ENCODE measurements at places on chromosomes 4 and X. TPM values are rescaled to one million over a fixed set of nuclear protein-coding genes. Genes with fewer than 3 reads are reported as not detected.

DNA sequence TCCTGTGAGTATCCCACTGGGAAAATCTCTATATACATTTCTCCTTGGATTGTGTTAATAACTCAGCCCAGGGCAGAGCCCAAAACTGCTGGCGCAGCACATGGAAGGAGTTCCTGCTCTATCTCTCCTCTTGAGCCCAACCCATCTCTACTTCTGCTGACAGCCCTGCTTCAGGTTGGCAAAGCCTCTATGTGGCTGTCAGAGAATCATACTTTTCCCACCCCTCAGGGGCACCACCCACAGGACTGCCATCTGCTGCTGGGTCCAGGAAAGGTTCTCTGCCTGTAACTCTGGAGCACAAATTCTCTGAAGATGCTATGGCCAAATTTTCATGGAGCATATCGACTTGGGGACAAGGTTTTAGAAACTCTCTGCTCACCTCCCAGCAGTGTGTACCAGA, 278.5 kb upstream of the EMCN start:
- H3K36me3 ChIP-seq = no peaks in the 10 kb centered on the region
- no peak overlapping the region for H3K27ac ChIP-seq
- no peak for DNase-seq

DNA sequence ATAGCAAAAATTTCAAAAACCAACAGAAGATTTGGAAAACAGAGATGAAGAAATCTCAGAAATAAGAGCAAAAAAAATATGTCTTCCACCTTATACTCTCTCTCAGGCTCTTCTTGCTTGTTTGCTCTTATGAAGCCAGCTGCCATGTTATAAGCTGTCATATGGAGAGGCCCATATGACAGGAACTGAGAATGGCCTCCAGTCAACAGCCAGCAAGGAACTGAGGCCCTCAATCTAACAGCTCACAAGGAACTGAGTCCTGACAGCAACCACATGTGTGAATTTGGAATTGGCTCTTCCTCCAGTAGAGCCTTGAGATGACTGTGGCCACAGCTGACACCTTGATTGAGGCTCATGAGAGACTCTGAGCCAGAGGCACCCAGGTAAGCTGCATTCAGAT, 51.3 kb upstream of the MAOA start:
- H3K27me3 ChIP-seq = no peaks in the 10 kb centered on the region
- H3K27ac ChIP-seq = no peak overlapping the region
- H3K4me3 ChIP-seq = no peak overlapping the region
- no peaks in the 10 kb centered on the region for H3K36me3 ChIP-seq
- no peak for DNase-seq
- no peaks in the 10 kb centered on the region for H3K4me1 ChIP-seq

DNA sequence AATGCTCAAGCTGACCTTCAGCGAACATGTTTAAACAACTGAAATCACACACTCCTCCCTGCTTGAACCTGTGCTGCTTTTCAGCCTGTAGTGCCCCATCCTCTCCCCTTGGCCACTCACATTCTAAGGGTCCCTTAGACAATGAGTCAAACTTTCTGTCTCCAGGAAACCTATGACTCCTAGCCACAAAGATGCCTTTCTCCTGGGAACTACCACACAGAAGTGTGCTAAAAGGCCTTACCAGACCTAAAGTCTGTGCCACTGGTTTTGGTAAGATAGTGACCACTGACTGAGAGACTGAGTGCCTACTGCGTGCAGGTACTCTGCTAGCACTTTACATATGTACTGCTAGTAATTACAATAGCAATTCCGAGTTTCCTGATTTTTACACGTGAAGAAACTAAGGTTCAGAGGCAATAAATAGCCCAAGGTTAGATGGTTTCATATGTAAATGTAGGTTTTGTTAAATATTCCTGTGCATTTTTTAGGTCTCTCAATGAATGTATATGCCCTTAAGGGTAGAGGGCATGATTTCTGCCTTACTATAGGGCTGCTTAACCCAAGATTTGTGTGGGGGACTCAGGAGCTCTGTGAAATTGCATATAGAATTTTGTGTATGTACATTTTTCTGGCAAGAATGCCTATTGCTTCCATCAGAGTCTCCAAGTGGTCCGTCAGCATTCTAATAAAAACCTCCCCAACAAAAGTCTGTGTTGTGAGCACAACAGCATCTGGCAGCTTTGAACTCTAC, 71.1 kb downstream of the NSG1 start:
- H3K27ac ChIP-seq = no peak overlapping the region
- H3K4me1 ChIP-seq = peaks cover 31% of the 10 kb centered on the region
- H3K27me3 ChIP-seq = no peaks in the 10 kb centered on the region

DNA sequence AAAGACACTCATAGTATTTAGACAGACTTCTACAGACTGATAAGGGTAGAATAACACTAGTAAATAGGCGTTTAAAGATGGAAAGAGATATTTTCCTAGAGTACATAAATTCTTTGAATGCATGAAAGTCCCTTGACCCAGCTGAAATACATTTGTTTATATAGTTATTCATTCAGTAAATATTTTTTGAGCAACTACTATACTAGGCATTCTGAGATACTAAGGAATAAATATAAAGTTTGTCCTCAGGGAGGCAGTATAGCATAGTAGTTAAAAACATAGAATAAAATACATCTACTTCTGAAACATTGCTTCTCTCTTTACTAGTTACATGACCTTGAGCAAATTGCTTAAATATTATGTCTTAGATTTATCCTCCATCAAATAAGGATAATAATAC, 27.4 kb downstream of the HMGN5 start:
- no peaks in the 10 kb centered on the region for H3K4me1 ChIP-seq
- no peak overlapping the region for H3K4me3 ChIP-seq
- no peak overlapping the region for H3K27ac ChIP-seq

- no peaks in the 10 kb centered on the region for H3K36me3 ChIP-seq
- DNase-seq = peak; percentile 20
- peaks cover 29% of the 10 kb centered on the region for H3K4me1 ChIP-seq
- H3K27me3 ChIP-seq = peaks cover 47% of the 10 kb centered on the region
- H3K4me3 ChIP-seq = peak overlapping the region; percentile 70
- no peak overlapping the region for H3K27ac ChIP-seq
Observed at GRCh38 chrX:72306851-72307645, 1.3 kb upstream of the CITED1 start.

GRCh38 chrX:18286322-18286831, 65.7 kb upstream of the BEND2 start:
- no peak overlapping the region for H3K27ac ChIP-seq
- H3K4me1 ChIP-seq = no peaks in the 10 kb centered on the region
- DNase-seq = no peak
- no peaks in the 10 kb centered on the region for H3K27me3 ChIP-seq

DNA sequence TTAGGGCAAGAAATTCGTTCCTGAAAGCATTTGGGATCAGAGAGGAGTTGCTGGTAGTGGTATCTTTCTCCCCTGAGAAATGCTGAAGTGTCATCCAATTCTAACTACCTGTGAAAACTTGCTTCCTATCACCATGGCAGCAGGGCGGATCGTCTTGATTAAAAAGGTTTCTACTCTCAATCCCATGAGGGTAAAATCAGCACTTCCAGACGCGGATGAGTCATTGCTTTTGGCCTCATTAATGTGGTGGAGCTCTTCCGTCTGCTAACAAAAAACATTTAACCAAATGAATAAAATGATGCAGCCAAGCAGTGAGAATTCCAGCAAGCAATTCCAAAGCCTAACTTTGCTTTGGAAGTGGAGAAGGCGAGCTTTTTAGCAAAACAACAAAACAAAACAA, 325.6 kb downstream of the CAMK2D start:
- no peak overlapping the region for H3K4me3 ChIP-seq
- no peak overlapping the region for H3K27ac ChIP-seq
- DNase-seq = peak; percentile 36
- H3K27me3 ChIP-seq = no peaks in the 10 kb centered on the region
- H3K4me1 ChIP-seq = peaks cover 13% of the 10 kb centered on the region
- no peaks in the 10 kb centered on the region for H3K36me3 ChIP-seq

GRCh38 chr4:101040776-101041175, 306.6 kb downstream of the PPP3CA start:
- peaks cover 2% of the 10 kb centered on the region for H3K36me3 ChIP-seq
- peaks cover 27% of the 10 kb centered on the region for H3K4me1 ChIP-seq
- H3K27ac ChIP-seq = no peak overlapping the region

Gene FAM241A
- 3.5 TPM for total RNA-seq

All from activated CD4-positive, alpha-beta memory T cell treated with anti-CD3 and anti-CD28 coated beads for 36 hours (primary cell).